ENCODE measurements at places on chromosomes 2 and 18. TPM values are rescaled to one million over a fixed set of nuclear protein-coding genes. Genes with fewer than 3 reads are reported as not detected.

MGAT5 gene
- 106 TPM for total RNA-seq

GRCh38 chr18:51767293-51767692, 569.8 kb upstream of the MEX3C start:
- no peak for DNase-seq

GRCh38 chr2:1219901-1220573, 193.2 kb upstream of the TPO start:
- DNase-seq: no peak

DNA sequence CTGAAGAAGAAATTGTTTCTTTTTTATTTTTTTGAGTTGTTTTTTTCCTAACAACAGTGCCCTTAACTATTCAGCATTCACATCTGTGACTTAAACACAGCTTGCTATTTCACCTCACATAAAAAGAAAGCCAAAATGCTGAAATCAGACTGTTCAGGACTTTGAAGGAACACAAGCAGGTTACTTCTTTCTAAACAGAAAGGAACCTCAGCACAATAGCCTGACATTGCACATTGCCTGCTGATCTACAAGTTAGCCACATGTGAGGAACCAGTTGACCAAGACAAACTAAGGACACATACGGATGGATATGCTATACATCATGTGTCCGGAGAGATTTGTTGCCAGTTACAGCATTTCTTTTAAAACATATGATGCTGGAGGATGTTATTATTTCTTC, 331.1 kb downstream of the FSIP2 start:
- no peak for DNase-seq

Measured in progenitor cell of endocrine pancreas (in vitro differentiated cells).